Activated CD4-positive, alpha-beta T cell treated with anti-CD3 and anti-CD28 coated beads, Interleukin-10, Interleukin-2, amounts not matched to agents 100 ng/mL and 50 ng/mL, durations not matched to agents 16 hours and 8 hours (primary cell): ENCODE measurements at places on chromosomes 2 and 18.

DNA sequence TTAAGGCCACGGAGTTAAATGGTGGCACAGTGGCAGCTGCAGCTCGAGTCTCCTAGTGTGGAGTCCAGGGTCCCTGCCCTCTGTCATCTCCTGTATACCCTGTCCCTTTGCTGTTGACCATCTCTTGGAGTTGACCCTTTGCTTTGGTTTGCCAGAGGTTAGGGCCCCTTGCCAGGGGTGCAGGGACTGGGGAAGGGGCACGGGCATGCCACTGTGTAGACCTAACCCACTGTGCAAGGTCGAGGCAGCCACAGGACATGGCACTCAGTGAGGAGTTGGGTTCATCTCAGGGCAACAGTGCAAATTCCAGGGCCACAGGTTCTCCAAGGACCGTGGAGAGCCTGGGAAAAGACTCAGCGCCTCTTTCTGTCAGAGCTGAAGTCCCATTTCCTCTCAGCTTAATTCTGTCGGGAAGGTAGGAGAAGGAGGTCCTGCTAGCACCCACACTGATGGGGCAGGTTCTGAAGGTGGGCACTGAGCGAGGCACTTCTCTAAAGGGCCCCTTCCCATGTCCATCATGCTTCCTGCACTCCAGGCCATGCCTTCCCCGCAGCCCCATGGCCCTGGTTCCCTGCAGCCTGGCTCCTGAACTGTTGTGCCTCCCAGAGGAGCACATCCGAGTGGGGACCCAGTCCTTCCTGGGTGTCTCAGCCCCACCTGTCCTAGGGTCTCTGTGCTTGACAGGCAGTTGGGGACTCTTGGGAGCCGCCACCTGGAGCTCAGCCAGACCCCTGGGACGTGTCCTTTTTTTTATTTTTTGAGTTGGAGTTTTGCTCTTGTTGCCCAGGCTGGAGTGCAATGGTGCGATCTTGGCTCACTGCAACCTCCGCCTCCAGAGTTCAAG is 2.8 kb downstream of the KHK start:
- no peak for DNase-seq

GRCh38 chr18:59231877-59232276 is 11.9 kb downstream of the GRP start:
- no peak for DNase-seq

DNA sequence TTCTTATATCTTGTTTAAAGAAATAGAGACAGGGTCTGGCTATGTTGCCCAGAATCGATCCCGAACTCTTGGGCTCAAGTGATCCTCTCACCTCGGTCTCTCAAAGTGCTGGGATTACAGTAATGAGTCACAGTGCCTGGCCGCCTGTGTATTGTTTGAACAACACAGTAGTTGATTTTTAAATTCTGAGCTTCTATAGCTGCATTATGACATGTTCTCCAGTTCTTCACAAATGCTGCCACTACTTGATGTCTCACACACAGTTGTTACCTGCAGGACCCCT is 7.7 kb upstream of the RHOB start:
- DNase-seq = no peak

DNA sequence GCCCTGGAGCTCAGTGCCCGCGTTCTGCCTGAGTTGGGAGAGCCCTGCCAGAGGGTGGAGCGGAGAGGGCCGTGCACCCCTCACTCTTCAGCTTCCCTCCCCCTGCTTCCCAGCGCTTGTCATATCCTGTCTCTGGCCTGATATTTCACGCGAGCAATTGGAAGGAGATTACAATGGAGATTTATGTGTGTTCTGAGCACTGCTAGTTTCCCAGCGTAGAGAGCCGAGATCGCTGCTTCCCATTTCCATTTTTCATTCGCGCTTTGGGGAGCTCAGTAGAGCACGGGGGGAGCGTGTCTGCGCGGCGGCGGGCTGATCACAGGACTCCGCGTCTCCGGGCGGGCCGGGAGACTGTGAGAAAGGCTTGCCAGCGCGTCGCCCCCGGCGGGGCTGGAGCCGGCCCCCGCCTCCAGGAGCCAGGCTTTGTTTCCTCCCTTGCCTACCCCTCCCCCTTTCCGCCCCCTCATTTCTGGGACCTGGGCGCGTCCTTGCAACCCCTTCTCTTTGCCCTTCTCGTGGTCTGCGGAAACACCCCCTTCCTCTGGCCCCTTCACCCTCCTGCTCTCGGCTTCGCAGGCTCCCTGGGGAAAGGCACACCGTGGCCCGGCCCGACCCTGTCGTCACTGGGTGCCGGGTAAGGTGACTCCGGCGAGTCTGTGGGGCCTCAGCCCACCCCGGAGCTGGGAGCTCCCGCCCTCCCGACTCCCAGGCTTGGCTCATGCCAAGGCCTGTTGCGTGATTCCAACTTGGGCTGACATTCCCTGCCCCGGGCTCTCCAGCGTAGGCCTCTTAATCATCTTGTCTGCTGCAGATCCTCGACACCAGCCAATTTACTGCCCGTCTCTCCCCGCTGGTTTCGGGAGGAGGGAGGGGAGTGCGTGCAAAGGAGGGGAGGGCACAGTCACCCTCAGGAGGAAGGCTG is 5.8 kb downstream of the DLX2 start:
- DNase-seq = no peak

DNA sequence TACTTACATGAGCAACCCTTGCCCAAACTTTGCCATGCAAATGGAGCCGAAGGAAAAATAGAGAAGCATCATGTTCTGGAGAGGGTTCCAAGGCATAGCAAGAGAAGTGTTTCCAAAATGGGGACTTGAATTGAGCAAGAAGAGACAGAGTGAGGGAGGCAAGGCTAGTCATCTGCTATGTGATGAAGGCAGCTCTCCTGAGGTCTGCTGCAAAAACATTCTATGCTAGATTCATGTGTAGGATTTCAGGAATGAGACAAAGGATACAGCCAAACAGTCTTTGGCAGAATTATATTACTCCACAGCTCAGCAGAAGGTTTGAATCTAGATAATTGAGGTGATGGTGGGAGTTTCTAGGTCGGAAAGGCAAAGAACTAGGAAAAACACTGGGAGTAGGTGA is 24.1 kb upstream of the MRPL19 start:
- DNase-seq = no peak

GRCh38 chr2:107132746-107133145 is 246.8 kb upstream of the ST6GAL2 start:
- no peak for DNase-seq

DNA sequence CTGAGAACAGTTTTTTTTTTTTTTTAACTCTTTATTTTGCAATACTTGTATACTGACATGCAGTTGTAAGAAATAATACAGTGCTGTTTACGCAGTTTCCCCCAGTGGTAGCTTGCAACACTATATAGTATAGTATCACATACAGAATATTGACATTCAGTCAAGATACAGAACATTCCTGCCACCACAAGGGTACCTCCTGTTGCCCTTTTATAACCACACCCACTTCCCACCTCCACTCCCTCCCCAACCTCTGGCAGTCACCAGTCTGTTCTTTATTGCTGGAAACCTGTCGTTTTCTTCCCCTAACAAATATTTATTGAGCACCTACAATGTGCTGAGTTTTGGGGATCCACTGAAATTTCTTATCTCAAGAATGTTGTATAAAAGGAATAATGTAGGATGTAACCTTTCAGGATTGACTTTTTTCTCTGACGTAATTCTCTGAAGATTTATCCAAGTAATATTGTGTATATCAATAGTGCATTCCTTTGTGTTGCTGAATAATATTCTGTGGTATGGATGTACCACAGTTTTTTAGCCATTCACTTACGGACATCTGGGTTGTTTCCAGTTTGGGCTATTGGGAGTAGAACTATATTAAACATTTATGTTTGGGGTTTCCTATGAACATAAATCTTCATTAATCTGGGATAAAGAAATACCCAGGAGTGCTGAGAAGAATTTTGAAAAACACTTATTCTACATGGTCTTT is 51.4 kb upstream of the EML6 start:
- DNase-seq = no peak

- DNase-seq = peak; percentile 72
These were observed 23.0 kb downstream of the CDC42EP3 start for GRCh38 chr2:37648331-37649011.

GRCh38 chr2:49222975-49223528 is 68.7 kb upstream of the FSHR start:
- DNase-seq = no peak

- DNase-seq = no peak
These were observed 91.3 kb downstream of the DPP4 start for GRCh38 chr2:161982548-161983330.

DNA sequence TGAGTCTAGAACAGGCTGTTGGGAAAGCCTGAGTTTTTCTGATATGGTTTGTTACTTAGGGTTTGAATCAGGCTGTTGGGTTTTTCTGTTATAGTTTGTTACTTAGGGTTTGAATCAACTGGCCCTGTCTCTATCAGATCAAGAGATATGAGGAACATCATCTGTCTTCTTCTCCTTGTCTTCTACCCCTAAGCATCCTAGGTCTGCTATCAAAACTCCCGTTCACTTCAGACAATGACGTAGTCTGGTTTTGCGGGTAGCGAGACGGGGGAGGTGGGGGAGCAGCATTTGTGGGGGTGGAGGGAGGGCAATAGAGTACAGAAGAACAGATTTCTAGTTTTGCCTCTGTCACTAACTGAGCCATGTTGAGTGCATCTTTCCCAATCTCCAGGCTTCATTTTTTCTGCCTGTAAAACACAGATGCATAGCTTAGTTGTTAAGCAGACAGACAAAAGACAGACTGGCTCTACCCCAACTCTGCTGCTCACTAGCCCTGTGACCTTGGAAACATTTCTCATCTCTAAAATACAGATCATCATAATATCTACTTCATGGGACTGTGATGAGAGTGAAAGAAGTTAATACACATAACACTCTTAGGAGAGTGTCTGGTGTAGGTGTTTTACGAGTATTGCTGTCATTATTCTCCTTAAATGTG is 9.1 kb downstream of the TNP1 start:
- peak; percentile 19 for DNase-seq

GRCh38 chr18:46334868-46335281 is 230.7 kb downstream of the HAUS1 start:
- no peak for DNase-seq

DNA sequence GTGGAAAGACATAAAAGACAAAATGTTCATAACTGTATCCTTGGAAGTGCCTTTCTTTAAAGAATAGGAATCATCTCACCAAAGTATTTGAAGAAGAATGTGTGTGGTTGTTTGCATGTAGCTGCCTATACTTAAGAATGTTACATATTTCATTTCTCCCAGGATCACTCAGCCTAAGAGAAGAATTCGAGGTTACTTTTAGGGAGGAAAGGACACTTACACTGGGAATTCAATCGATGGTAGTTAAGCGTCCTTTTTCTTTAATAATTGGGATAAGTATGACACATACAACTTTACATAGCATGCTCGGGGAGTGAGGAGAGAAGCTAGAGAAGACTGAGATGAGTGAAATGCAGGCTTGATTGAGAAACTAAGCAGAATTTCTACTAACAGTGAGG is 22.0 kb upstream of the CYP1B1 start:
- DNase-seq = no peak

GRCh38 chr2:239598732-239599090 is 197.9 kb upstream of the HDAC4 start:
- DNase-seq = no peak
